ENCODE measurements at places on chromosomes 4 and X.

- DNase-seq, result no peak
Measured at GRCh38 chr4:75935628-75936027, 5.2 kb downstream of the NAAA start.

GRCh38 chrX:23557070-23557469 is 110.2 kb upstream of the PRDX4 start:
- DNase-seq, result peak; percentile 2

GRCh38 chrX:66200050-66200664 is 36.1 kb downstream of the HEPH start:
- DNase-seq, result peak; percentile 10

DNA sequence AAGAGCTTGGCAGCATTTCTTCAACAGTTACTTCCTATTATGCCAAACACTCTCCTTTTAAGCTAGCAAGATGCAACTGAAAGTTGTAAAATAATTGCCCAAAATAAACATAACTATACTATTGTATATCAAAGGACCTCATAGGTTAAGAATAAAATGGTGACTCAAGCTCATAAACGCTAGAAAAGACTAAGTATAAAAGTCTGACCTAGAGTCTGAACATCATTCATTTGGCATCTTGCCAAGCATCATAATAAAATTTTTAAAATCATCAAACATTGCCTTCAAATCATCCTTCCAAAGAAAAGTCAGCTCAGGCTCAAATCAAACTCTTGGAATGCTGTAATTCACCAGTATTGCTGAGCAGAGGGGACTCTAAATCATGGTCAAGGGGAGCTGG is 281.2 kb downstream of the QDPR start:
- no peak for DNase-seq

DNA sequence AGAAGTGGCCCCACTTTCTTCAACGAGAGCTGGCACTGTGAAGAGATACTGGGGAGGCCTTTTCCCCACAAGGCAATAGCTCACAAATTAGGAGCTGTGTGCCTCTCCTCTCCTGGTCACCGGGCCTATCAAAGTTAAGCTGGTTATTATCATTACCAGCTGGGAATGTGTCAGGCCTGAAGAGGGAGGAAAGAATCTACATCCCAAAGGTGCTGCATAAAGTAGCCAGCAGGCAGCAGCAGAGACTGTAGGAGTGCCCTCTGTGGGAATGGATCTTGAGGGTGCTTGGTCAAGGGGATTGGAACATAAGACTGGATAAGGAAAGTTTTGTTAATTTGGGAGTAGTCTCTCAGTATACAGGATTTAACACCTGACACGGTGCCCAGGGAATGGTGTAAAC is 9.1 kb upstream of the TMPRSS11D start:
- DNase-seq, result no peak

- no peak for DNase-seq
Measured at GRCh38 chr4:12122316-12122715, 693.6 kb upstream of the HS3ST1 start.

DNA sequence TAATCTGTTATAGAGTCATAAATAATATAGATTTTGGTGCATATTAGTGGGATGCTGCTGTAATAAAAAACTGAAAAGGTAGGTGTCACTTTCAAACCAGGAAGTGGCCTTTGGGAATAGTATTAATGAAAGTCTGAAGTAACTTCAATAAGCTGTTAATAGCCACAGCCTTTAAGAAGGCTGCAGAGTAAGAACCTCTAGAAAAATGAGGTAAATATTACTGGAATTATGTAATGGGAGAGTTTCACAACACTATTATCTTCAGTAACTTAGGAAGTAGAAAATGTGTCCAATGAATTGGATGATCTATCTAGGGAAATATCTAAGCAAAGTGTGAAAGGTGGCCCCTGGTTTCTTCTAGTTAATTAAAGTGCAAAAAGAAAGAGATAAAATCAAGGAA is 104.7 kb downstream of the NCAPG start:
- DNase-seq, result no peak

DNA sequence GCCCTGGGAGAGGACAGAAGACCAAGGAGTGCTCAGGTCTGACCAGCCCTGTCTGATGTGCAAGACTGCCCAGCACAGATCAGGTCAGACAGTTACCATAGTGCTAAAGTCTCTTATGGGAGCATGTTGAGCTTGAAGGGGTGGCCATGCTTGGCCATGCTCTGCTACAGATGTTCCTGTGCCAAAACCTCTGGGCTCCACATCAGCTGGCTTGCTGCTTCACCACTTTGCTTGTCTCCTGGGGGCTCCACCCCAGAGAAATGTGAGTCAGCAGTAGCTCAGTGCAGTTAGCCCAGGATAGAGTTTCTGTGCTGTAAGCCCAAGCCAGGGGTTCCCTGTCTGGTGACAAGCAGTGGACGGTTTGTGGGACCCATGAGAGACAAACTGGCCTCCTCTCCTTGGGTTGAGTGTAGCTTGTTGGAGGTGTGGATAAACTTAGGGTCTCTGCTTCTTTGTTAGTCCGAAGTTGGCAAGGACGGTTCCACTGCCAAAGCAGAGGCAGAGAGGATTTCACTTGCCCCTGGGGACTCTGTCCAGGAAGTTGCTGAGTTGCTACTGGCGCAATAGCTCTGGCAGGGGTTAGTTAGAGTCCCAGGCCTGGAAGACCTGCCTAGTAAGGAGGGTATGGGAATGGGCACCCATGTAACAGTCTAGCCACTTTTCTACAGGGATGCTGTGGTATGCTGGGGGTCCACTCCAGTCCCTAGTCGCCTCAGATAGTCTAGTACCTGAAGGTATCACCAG is 8.7 kb upstream of the TMSB15C start:
- peak; percentile 82 for DNase-seq

DNA sequence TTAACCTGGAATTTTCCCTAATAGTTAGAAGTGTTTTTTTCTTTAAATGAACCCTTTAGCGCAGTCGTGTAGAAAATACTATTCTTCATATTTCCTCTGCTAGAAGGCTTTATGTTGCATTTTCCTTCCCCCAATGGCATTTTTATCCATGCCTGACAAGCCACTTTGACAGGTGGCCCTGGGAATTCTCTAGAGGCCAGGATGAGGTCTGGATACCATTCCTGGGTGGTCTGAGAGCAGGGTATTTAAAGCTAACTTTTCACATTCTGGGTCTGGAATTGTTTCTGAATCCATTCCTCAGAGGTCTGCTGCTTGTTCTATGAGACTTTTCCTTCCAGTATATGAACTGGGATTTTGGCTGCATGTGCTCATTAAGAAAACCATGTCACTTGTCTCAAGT is 31.2 kb upstream of the PDGFRA start:
- no peak for DNase-seq

- DNase-seq, result no peak
Measured at GRCh38 chr4:108391701-108392455, 223.1 kb upstream of the LEF1 start.

DNA sequence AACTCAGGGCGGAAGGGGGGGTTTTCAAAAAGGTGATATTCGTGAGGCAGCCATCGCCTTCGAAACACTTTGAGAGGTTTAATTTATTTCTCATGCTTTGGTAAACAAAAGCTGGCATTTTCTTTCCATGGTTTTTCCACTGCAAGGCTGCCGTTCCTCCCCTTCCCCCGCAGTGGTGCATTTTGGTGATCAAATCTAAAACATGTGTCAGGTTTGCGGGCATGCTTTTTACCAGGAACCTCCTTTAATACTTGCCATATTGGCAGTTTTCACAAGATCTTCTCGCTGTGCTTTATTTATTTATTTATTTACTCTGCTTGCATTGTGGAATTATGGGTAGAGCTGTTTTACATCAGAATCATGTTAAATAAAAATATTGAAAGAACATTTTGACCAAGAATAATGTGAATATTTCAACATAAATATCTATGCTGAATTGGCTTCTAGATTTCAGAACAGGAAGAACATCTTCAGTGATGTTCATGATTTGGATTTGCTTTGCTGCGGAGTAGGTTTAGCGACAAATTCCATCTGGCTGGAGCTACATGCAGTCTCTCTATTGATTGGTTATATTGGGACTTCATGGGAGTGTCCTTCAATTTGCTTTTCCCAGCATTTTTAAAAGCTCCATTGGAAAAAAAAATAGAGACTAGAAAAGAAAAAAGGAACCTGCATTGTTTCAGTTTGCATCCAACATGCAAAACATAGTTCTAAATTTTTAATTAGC is 54.4 kb downstream of the STOX2 start:
- DNase-seq, result no peak

DNA sequence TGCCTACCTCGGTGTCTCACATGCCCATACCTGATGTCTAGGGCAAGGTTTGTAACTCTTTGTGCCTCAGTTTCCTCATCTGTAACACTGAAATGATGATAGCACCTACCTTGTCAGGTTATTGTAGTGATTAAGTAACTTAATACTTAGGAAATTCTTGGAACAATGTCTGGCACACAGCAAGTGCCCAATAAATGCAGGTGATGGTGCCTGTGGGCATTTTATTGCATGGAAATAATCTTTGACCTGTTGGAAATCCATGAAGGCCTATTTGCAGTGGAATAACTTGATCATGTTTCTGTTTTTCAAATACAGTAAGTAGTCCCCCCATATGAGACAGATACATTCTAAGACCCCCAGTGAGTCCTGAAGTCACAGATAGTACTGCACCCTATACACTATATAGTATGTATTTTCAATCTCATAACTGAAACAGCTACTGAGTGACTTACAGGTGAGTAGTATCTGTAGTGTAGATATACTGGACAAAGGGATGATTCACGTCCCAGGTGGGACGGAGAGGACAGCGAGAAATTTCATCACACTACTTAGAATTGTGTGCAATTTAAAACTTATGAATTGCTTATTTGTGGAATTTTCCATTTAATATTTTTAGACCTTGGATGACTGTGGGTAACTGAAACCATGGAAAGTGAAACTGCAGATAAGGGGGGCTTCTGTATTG is 42.1 kb downstream of the AFF1 start:
- DNase-seq, result no peak

Data from NB4 (cell line).